ENCODE measurements at places on chromosomes 3 and 15.

GRCh38 chr15:57146506-57147201 is 228.2 kb downstream of the TCF12 start:
- DNase-seq: no peak

DNA sequence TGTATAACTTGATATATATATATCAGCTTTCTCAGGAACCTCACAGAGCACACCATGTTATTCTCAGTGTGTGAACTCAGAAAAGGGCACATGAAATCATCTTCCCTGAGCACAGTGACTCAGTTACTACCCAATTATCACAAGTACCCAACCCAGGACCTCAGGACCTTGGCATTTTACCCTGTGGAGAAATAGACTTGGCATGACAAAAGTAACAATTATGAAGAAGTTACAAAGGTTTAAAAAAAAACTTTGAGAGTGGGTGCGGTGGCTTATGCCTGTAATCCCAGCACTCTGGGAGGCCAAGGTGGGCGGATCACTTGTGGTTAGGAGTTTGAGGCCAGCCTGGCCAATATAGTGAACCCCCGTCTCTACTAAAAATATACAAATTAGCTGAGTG is 52.4 kb downstream of the ONECUT1 start:
- no peak for DNase-seq

- no peak for DNase-seq
Measured at GRCh38 chr3:20741381-20741780, 555.4 kb upstream of the SGO1 start.

GRCh38 chr3:106217745-106218144 is 348.9 kb upstream of the CBLB start:
- no peak for DNase-seq

GRCh38 chr15:94576889-94577533 is 345.6 kb downstream of the MCTP2 start:
- no peak for DNase-seq

DNA sequence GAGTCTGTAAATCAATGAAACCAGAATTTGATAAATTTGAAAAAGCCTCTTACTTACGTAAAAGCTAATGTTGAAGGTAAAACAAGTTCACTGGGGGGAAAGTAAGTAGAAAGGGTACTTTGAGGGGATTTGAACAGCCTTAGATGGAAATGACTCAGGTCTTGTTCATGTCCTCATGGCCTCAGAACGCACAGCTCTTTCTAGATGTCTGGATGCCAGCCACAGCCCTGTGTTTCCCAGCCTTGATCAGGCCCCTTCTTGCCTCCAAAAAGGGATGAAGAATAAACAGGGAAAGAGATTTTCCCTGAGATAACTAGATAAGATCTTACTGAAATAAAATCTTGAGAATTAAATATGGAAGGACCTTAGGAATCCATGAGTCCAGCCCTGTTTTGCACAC is 237.1 kb upstream of the GOLGA6L4 start:
- no peak for DNase-seq

GRCh38 chr3:16114930-16115329 is 59.5 kb upstream of the GALNT15 start:
- no peak for DNase-seq

GRCh38 chr3:181133832-181134231 is 144.3 kb upstream of the DNAJC19 start:
- DNase-seq: no peak

DNA sequence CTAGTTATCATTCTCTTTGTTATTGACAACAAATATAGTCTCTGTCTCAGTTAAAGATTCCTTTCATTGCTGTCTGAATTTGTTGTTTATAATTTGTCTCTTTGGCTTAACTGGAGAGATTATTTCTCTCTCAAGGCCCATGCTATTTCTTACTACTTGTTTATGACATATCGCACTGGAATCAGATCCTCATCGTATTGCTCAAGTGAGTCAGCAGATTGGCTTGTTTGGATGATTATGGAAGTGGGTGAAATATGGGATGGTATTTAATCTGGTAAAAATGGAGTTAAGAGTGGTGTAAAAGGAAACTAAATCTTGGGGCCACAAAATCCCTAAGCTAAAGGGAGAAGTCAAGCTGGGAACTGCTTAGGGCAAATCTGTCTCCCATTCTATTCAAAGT is 613.1 kb downstream of the SI start:
- DNase-seq: no peak

GRCh38 chr15:57565311-57565710 is 26.4 kb upstream of the MYZAP start:
- DNase-seq: peak; percentile 5

GRCh38 chr3:121768452-121768851 is 18.9 kb upstream of the GOLGB1 start:
- DNase-seq: no peak

DNA sequence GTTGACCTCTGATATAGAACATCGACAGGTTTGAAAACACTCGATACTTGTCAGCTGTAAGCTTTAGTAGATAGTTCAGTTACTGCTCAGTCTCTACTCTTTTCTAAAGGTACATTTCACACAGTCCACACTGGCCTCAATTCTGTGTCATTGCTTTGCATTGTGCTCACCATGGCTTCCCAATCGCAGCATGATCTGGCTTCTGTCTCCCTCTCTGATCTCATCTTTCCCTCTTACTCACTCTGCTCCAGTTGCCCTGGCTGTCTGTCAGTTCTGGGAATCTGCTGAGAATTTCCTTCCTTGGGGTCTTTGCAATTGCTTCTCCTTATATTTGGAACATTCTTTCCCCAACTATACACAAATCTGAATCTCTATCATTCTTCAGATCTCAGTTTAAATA is 80.6 kb downstream of the GTF2E1 start:
- DNase-seq: no peak

- no peak for DNase-seq
Measured at GRCh38 chr3:167866331-167866730, 130.8 kb downstream of the SERPINI1 start.

DNA sequence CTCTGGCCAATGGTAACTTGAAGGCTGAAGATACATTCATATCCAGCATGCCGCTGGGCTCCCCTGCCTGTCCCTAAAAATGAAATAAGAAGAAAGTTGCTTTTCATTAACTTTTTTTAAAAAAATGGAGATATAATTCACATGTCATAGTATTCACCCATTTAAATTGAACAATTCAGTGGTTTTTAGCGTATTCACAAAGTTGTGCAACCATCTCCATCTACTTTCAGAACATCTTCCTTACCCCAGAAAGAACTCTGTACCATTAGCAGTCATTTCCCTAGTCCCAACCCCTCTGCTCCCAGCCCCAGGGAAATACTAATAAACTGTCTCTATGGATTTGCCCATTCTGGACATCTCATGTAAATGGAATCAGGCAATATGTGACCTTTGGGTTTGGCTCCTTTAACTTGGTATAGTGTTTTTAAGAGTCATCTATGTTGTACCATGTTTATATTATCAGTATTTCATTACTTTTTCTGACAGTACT is 55.8 kb upstream of the GATM start:
- no peak for DNase-seq
